Sigmoid colon (tissue), 7 donors: ENCODE measurements at places on chromosomes 5 and 9.

DNA sequence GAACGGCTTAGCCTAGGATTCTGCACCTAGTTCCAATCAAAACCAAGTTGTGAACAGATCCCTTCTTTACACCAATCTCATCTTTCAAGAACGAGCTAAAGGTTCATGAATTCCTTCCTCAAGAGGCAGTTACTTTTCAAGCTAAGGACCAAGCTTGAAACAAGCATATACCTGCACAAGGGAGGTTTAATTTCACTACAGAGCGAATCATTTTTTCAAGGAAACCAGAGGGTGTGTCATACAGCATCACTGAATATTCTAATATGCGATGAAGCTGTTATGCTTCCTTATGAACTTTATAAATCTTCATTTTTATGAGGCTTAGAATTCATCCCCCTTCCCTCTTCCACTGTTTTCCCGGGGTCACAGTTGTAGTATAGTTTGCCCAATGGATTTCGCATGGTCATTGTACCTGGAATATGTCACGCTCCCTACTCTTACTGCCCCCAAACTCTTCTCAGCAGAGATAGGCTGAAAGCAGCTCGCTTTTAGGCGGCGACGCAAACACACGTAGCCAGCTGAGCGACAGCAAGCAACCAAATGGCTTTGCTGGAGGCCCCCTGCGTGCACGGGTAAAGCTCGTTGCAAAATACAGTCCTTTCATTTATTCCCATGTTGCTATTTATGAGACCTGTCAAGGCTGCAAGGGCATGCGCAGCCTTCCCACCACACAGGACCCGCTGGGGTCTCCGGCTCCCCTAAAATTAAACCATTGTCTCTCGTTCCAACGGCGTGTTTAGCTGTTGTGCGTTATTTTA is 832 bp downstream of the LMBRD2 start:
- no peak for DNase-seq

GRCh38 chr5:95800553-95800952 is 22.0 kb downstream of the GLRX start:
- DNase-seq = no peak

GRCh38 chr5:107869438-107870115 is 198.8 kb upstream of the EFNA5 start:
- no peak for DNase-seq

DNA sequence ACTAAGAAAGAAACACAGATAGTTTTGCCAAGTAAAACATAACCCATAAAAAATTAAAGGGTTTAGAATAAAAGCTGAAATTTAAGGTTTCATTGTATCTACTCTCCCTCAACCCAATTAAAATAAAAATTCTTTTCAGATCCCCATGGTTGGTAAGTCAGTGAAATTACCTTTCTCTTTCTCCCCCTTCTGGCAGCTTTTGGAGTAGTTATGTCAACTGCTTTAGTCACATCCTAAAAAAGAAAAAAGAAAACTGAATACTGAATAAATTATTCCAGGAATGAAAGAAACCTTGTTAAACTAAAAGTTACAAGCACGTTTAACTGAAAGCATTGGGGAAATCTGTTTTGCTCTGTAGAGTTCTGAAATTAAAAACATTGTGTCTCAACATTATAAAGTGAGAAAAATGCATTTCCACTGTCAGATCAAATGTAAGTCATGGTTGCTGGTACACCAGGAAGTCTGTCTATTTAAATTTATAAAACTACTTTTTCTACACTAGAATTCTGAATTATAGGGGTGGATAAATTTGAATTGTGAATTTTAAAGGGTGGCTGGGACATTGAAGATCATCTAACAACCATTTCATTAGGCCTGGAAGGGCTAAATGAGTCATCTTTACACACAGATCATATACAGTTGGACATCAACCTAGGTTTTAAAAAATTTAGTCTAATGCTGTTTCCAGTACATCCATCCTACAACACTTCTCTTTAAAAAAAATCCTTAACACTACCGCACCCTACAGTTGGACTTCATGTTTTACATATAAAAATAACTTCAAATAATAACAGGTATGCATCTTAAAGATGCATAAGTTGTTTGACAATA is 24.7 kb downstream of the PSIP1 start:
- no peak for DNase-seq

GRCh38 chr5:110019780-110020179 is 330.1 kb downstream of the MAN2A1 start:
- DNase-seq = no peak

GRCh38 chr5:177290816-177291596 is 12.5 kb downstream of the RAB24 start:
- DNase-seq = no peak

- no peak for DNase-seq
These were observed 281.5 kb downstream of the EFNA5 start for GRCh38 chr5:107389130-107389774.

DNA sequence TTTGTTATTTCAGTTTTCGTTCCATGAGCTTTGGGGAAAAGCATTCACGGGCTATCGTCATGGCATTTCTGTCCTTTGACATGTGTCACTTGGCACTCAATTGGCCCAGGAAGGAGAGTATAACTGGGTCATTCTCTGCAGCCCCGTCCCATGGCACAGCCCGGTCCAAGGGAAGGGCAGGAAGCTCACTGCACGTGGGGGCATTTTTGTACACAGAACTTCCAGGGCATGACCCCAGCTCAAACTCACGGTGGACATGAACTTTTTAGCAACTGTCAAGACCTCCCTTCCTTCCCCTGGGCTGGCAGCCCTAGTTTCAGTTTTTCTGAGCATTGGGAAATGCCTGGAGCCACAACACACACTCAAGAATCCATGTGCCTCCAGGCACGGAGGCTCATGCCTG is 161.6 kb upstream of the PANK3 start:
- DNase-seq = peak; percentile 71

- DNase-seq = no peak
These were observed 232.0 kb downstream of the RFK start for GRCh38 chr9:76162086-76162730.

GRCh38 chr5:96408210-96408777 is 24.8 kb downstream of the PCSK1 start:
- no peak for DNase-seq

- DNase-seq = no peak
These were observed 51.9 kb upstream of the ZBED3 start for GRCh38 chr5:77139001-77139400.

GRCh38 chr5:88727705-88728313 is 155.2 kb downstream of the MEF2C start:
- no peak for DNase-seq

- DNase-seq = no peak
These were observed 30.6 kb downstream of the EDIL3 start for GRCh38 chr5:84354101-84354500.

- DNase-seq = no peak
These were observed 13.9 kb downstream of the PTAR1 start for GRCh38 chr9:69745716-69746437.

DNA sequence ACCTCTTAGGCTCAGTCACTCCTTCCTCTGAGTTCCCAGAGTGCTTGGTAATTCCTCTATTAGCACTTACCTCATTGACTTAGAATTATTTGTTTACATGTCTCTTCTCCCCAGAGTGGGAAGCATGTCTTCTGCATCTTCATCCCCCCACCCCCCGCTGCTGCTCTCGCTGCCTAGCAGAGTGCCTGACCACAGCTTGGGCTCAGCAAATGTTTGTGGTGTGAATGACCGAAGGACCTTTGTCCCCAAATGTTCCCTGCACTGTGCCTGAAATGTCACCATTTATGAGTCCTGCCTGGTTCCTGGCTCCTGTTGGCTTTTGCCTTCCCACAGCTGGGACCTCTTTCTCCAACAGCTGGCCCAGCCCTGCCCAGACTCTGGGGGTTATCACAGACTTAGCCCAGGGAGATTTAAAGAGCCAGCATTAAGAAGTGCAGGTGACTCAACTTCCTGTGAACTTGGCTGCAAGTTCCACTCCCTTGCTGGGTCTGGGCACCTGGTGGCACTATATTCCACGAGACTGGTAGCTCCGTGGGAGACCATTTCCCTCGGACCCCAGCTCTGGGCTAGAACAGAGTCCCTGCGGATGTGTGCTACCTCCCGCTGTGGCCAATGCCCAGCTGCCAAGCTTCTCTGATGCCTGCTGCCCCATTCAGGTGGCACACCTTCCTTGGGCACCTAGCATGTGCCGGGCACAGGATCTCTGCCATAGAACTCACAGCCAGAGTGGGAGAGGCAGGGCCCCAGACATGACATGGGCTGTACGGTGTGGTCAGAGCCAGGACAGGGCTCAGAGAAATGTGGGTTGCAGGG is 1.8 kb upstream of the HMCN2 start:
- peak; percentile 63 for DNase-seq
